ENCODE measurements at places on chromosomes 3 and 15.
A peak's percentile ranks its signal among the peaks of the same experiment; 100 is the strongest.

DNA sequence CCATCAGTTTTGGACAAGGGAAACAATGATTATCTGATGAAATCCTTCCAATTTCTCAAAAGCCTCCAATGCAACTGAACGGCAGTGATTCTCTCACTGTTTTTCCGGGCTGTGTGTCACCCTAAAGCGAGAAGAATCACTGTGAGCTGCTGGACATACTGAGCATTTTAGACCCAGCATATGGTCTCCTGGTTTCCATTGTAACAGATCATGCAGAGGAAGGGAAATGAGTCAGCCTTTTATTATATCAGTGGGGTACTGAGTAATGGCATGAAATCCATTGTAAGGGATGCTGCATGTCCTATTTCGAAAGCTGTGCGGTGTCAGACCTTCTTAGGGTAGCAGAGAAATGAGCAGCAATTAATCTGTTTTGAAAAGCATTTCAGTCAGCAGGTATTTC, 287.1 kb downstream of the IL5RA start:
- no peak overlapping the region for H3K27ac ChIP-seq
- no peak overlapping the region for H3K4me3 ChIP-seq
- no peaks in the 10 kb centered on the region for H3K27me3 ChIP-seq

GRCh38 chr3:53858096-53858741, 11.9 kb downstream of the IL17RB start:
- DNase-seq: no peak
- peaks cover 12% of the 10 kb centered on the region for H3K36me3 ChIP-seq
- H3K27me3 ChIP-seq: no peaks in the 10 kb centered on the region
- peaks cover 1% of the 10 kb centered on the region for H3K4me1 ChIP-seq

DNA sequence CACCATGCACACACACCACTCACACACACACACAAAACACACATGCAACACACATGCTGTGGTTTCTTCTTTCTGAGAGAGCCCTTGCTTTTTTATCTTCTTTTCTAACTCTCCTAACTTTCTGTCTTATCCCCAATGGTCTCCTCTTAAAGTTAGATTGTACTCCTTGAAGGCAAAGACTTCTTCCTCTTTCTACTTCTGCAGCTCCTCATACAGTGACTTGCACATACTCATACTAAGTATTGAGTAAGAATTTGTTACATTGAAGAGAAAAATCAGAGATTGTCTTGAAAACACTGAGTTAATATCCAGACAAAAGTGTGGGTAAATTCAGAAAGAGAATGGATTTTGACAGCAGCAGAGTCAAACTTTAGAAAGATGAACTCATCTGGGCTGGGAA, 64.4 kb downstream of the GTPBP8 start:
- DNase-seq: no peak
- H3K4me3 ChIP-seq: no peak overlapping the region
- no peaks in the 10 kb centered on the region for H3K27me3 ChIP-seq
- no peaks in the 10 kb centered on the region for H3K36me3 ChIP-seq
- no peak overlapping the region for H3K27ac ChIP-seq

- no peak overlapping the region for H3K27ac ChIP-seq
- peaks cover 27% of the 10 kb centered on the region for H3K36me3 ChIP-seq
- no peak overlapping the region for H3K4me3 ChIP-seq
- no peaks in the 10 kb centered on the region for H3K27me3 ChIP-seq
Observed at GRCh38 chr3:42795621-42796181, 8.6 kb downstream of the HIGD1A start.

- H3K27me3 ChIP-seq: no peaks in the 10 kb centered on the region
- H3K27ac ChIP-seq: no peak overlapping the region
- peaks cover 13% of the 10 kb centered on the region for H3K4me1 ChIP-seq
Observed at GRCh38 chr3:51604212-51604611, 65.7 kb downstream of the RAD54L2 start.

GRCh38 chr3:56197259-56197965, 270.9 kb downstream of the ERC2 start:
- H3K4me3 ChIP-seq: no peak overlapping the region
- H3K36me3 ChIP-seq: no peaks in the 10 kb centered on the region
- DNase-seq: no peak

DNA sequence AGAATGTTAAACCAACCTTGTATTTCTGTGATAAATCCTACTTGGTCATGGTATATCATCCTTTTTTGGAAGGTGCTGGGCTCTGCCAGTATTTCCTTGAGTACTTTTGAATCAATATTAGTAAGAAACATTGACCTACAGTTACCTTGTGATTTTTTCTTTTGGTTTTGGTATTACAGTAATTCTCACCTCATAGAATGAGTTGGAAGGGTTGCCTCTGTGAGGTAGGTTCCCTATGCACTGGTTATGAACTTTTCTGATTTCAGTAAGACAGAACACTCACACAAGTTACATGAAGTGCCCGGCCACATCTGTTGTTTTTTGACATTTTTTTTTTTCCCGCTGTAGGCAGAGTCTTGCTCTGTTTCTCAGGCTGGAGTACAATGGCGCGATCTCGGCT, 20.0 kb downstream of the PCCB start:
- peaks cover 16% of the 10 kb centered on the region for H3K4me1 ChIP-seq
- no peak for DNase-seq
- no peak overlapping the region for H3K27ac ChIP-seq
- peaks cover 57% of the 10 kb centered on the region for H3K36me3 ChIP-seq

GRCh38 chr3:112302881-112303763, 9.1 kb upstream of the SLC9C1 start:
- H3K27ac ChIP-seq: no peak overlapping the region
- H3K27me3 ChIP-seq: no peaks in the 10 kb centered on the region
- no peak overlapping the region for H3K4me3 ChIP-seq
- no peaks in the 10 kb centered on the region for H3K36me3 ChIP-seq

DNA sequence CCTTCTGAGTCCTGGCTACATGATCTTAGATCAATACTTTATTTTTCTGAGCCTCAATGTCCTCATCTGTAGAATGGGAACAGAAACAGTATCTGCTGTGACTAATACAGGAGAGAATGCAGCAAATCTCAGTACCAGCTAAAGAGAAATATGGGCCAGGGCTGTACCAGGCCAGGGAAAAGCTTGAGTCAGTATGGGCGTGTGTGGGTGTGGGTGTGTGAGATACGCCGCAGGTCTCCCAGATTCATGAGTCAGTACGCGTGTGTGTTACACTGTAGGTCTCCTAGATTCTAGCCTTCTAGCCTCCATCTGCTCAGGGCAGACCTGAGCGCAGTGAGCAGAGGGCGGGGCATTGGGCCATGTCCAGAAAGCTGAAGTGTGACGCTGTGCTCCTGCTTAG, 15.2 kb downstream of the GNAI2 start:
- peaks cover 14% of the 10 kb centered on the region for H3K36me3 ChIP-seq
- no peak overlapping the region for H3K27ac ChIP-seq
- DNase-seq: no peak
- peaks cover 28% of the 10 kb centered on the region for H3K4me1 ChIP-seq

GRCh38 chr3:170506556-170506955, 79.3 kb downstream of the SLC7A14 start:
- no peaks in the 10 kb centered on the region for H3K36me3 ChIP-seq
- H3K27ac ChIP-seq: no peak overlapping the region
- H3K27me3 ChIP-seq: peaks cover 5% of the 10 kb centered on the region
- H3K4me1 ChIP-seq: no peaks in the 10 kb centered on the region
- no peak for DNase-seq

DNA sequence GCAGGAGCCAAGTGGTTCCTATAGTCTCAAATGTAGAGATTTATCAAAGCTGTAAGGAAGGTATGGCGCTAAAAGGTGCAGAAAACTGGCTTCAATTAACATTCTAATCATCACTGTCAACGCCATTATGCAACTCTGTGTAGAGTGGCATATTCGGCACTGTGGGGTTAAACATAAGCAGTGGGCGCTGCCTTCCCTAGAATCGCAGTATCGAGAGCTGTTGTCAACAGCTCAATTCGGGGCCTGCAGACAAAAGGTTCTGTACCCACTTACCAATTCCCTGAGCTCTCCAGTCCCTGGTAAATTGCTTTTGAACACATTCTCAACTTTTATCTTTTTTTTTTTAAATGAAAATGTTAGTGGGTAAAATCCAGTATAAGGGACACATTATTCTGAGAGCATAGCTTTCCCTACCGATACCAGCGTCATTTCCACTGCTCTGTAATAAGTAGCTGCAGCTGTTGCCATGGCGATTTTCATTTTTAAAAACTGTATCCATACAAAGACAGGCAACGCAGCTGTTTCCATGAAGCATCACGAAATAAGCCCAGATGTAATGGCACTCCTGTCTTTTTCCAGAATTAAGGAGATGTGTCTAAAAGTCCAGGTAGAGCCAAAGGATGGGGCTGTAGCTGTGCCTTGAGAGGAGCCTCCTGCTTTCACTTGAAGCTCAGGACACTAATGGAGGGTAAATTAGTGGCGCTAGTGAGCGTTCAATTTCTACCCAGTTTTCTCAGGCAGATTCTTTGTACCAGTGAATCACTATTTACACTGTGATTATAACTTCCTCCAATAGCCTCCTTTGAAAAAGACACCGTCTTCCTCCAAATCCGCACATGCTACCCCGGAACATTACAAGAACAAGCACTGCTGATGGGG, 250.3 kb downstream of the SLC9A9 start:
- no peaks in the 10 kb centered on the region for H3K4me1 ChIP-seq
- no peak overlapping the region for H3K27ac ChIP-seq
- H3K36me3 ChIP-seq: peaks cover 3% of the 10 kb centered on the region
- no peak overlapping the region for H3K4me3 ChIP-seq

DNA sequence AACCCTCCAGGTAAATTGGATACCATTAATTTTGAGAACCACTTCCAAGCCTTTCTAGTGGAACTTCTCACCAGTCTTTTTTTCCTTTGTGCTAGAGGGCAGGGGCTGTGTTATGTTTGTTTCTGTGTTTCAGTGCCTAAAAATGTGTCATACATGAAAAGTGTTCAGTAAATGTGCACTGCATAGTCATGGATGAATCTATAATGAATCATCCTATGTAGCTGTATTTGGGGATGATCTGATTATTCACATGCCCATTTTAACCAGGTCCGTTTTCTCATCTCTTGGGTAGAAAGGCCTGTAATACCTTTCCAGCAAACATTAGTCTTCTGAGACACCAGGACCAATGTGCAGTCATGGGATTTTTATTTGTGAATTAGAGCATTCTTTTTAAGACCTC, 583.0 kb upstream of the GOLIM4 start:
- no peak overlapping the region for H3K4me3 ChIP-seq
- no peaks in the 10 kb centered on the region for H3K27me3 ChIP-seq
- no peaks in the 10 kb centered on the region for H3K36me3 ChIP-seq

DNA sequence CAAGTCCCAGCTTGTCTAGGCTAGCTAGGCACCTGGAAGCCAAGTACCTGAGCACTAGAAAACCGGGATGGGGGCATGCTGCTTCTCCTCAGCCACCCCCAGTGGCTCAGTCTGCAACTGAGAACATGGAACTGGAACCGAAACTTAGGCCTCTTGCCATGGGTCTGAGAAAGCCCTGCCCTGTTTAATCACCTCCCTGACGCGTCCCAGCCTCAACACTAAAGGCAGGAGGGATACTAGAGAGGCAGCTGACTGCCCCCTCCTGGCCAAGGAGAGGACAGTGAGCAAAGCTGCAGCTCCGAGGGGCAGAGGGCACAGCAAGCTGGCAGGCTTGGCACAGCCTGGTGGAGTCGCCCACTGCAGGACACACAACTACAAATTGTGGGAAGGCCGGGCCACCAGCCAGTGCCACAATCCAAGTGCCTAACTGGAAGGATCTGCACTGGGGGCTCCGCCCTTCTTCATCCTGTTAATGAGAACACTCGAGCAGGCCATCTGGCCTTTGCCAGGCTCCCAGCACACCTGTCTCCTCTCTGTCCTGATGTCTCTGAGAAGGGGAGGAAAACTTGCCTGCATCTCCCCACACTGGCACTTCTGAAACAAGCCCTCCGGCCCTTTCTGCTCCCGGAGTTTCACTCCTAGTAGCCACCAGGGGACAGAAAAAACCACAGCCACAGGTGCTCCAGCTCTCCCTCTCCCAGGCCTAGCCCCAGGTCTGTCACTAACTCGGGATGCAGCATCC, 53.7 kb downstream of the BDH1 start:
- no peaks in the 10 kb centered on the region for H3K27me3 ChIP-seq
- no peak overlapping the region for H3K27ac ChIP-seq
- H3K4me3 ChIP-seq: no peak overlapping the region
- H3K36me3 ChIP-seq: no peaks in the 10 kb centered on the region
- DNase-seq: no peak
- peaks cover 2% of the 10 kb centered on the region for H3K4me1 ChIP-seq

DNA sequence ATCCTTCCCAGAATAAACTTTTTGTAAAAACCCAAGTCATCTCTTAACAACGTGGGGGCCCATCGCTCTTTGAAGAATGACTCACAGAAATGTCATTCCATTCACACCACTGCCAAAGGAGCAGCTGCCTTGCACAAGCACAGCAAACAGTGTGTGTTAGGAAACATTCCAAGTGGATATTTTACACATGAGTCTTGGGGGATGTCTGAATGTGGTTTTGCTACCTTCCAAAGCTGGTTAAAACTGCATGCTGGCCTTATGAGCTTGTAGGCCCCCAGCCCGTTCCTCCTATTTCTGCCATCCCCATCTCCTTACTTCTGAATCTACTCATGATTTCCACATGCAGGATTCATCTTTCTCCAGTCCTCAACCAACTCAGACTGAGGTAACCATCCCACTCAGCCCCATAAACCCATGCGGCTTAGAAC, 130.8 kb downstream of the CPNE4 start:
- no peak for DNase-seq
- no peak overlapping the region for H3K4me3 ChIP-seq
- H3K4me1 ChIP-seq: no peaks in the 10 kb centered on the region
- H3K36me3 ChIP-seq: no peaks in the 10 kb centered on the region

- H3K4me3 ChIP-seq: no peak overlapping the region
- H3K27ac ChIP-seq: no peak overlapping the region
- no peaks in the 10 kb centered on the region for H3K4me1 ChIP-seq
- no peaks in the 10 kb centered on the region for H3K27me3 ChIP-seq
Observed at GRCh38 chr3:63132461-63133250, 145.5 kb upstream of the SYNPR start.

GRCh38 chr3:31962801-31963205, 18.3 kb downstream of the OSBPL10 start:
- H3K27me3 ChIP-seq: peaks cover 10% of the 10 kb centered on the region
- no peak overlapping the region for H3K27ac ChIP-seq
- H3K36me3 ChIP-seq: no peaks in the 10 kb centered on the region

DNA sequence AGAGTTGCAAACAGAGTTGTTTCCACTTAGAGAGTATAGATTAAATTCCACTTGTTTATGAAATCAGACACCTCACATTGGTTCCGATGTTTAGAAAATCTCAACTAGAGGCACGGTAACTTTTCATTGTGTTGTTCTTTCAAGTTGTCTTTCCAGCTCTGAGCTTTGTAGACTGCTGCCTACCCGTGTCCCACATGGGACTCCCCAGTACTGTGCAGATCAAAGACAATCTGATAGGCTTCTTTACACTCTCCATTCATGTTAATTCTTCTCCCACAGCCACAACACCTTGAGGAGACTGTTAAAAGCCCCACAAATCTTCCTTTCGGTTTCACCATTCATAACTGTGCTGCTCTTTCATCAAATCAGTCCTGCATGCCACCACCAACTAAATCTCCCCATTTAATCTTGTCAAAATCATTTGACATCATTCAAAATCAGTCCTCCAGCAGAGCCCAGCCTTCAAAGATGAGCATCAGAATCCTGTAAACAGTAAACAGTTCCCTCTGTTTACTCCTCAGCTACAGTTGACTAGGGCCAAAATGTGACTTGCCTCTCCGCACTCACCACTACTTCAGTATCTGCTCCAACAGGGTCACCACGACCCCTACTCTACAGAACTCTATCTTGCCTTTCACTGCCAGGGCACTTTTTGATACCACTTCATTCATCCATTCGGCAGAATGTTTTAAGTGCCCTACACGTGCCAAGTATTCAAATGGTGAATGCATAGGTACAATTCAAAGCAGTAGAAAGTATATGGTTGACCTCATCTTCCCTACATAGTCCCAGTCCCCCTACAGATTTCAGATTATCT, 8.3 kb downstream of the ANXA2 start:
- peaks cover 41% of the 10 kb centered on the region for H3K4me1 ChIP-seq
- H3K36me3 ChIP-seq: peaks cover 33% of the 10 kb centered on the region
- H3K4me3 ChIP-seq: peak overlapping the region; percentile 66
- H3K27me3 ChIP-seq: no peaks in the 10 kb centered on the region

Data from activated naive CD8-positive, alpha-beta T cell treated with anti-CD3 and anti-CD28 coated beads, Interleukin-2, amount 10 ng/mL, durations not matched to agents 7 days and 5 days (primary cell).